ENCODE measurements at places on chromosomes 4 and X. TPM values are rescaled to one million over a fixed set of nuclear protein-coding genes. Genes with fewer than 3 reads are reported as not detected.

The PCDH19 gene
- total RNA-seq = 0.02 TPM

The SASH3 gene
- not detected for total RNA-seq

The DTHD1 gene
- not detected for total RNA-seq

The MAD2L1 gene
- 47.2 TPM for total RNA-seq

The FGFR3 gene
- 1.2 TPM for total RNA-seq

The BEX4 gene
- total RNA-seq = 1.8 TPM

The GAGE12J gene
- total RNA-seq = not detected

The SSX3 gene
- not detected for total RNA-seq

The RHOXF2B gene
- total RNA-seq = not detected

The ITGB1BP2 gene
- total RNA-seq = 0.88 TPM

The CCSER1 gene
- total RNA-seq = not detected

The CLDN2 gene
- 8.3 TPM for total RNA-seq

The CD38 gene
- total RNA-seq = 15.9 TPM

The CCDC110 gene
- not detected for total RNA-seq

The SLC25A53 gene
- total RNA-seq = 3.4 TPM

The FBXW7 gene
- total RNA-seq = 7.6 TPM

The CITED1 gene
- total RNA-seq = 1.5 TPM

The CYP4V2 gene
- 2.8 TPM for total RNA-seq

The HMX1 gene
- total RNA-seq = not detected

The TMEM255A gene
- total RNA-seq = 0.43 TPM

The GJB1 gene
- not detected for total RNA-seq

The XG gene
- total RNA-seq = not detected

The PLAC1 gene
- 0.75 TPM for total RNA-seq

The GPRASP3 gene
- 4.0 TPM for total RNA-seq

The MOSPD2 gene
- total RNA-seq = 9.4 TPM

The IL3RA gene
- total RNA-seq = 0.17 TPM

Measured in A549 treated with GW870086 at 1 μM for 4 hours (cell line).